ENCODE measurements at places on chromosomes 1 and 21.
A peak's percentile ranks its signal among the peaks of the same experiment; 100 is the strongest.

GRCh38 chr21:32951041-32951440 lies 74.7 kb upstream of the OLIG2 start:
- no peak for DNase-seq

GRCh38 chr1:40848530-40849189 lies 13.5 kb downstream of the CITED4 start:
- peak; percentile 93 for DNase-seq

DNA sequence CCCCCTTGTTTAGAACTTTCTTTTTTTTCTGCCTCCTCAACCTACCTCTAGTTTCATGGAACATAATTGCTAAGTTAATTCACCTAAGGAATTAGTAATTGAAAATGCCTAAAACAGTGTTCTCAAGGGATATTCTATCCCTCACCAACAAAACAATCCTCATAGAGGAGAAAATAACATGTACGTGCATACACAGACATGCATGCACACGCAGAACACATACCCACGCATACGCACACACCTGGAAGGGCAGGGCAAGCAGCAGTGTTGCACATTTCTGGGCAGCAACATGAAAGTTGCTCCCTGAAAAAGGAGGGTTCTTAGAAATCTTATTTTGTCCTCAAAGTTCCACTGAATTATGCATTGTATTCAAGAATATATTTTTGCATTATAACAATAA lies 76.6 kb downstream of the HHAT start:
- no peak for DNase-seq

DNA sequence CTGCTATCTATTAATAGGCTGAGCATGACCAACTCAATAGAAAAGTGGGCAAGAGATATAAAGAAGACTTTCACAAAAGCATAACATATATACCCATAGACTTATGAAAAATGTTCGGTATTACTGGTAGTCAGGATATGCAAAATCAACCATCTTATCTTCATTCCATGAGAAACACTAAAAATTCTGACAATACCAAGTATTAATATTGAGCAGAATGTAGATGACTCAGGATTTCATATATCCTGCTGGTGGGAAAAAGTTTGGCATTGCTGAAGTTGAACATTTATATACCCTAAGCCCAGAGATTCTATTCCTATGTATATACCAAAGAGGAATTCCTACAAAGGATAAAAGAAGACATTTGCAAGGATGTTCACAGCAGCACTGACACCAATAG lies 138.3 kb downstream of the CLEC20A start:
- no peak for DNase-seq

- no peak for DNase-seq
These were observed 11.1 kb downstream of the CHAF1B start for GRCh38 chr21:36396325-36396724.
